Kasumi-1 (cell line): ENCODE measurements at places on chromosomes 1 and 21.

- DNase-seq, result no peak
These were observed 106.0 kb downstream of the SUSD4 start for GRCh38 chr1:223257856-223258550.

- DNase-seq, result no peak
These were observed 14.7 kb downstream of the SRRM1 start for GRCh38 chr1:24657781-24658180.

DNA sequence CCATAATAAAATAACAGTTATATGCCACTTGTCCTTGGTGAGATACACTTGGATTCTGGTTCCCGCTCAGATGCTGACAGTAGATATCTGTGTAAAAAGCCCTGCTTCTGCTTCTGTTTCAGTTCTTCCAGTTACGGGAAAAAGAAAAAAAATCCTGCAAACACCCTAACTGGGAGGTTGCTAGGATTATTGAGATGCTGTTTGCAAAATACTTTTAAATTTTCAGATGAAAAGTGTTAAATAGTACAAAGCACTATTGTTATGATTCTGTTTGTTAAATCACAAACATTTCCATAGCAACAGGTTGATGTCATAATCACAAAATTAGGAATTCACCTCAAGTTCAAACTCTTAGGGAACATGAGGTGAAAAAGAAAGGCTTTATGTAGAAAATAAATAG, 232.3 kb downstream of the HMCN1 start:
- no peak for DNase-seq

DNA sequence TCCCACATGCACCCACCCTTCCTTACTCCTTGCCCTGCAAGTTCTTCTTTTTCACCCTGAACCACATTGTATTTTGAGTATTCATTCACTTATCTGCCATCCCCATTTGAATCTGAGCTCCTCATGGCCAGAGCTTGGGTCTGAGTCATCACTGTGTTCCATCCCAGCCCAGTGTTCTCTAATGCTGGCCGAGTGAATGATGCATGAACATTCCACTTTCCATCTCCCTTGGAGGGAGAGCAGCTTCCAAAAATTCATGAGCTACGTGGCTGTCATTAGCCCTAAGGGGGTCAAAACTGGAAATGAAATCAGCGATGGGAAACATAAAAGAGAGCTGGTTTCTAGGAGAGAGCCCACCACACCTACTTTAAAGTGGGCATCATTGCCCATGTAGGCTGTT, 187.0 kb upstream of the USP24 start:
- DNase-seq, result no peak

- DNase-seq, result no peak
These were observed 1.2 kb upstream of the ZNF683 start for GRCh38 chr1:26373789-26374188.

DNA sequence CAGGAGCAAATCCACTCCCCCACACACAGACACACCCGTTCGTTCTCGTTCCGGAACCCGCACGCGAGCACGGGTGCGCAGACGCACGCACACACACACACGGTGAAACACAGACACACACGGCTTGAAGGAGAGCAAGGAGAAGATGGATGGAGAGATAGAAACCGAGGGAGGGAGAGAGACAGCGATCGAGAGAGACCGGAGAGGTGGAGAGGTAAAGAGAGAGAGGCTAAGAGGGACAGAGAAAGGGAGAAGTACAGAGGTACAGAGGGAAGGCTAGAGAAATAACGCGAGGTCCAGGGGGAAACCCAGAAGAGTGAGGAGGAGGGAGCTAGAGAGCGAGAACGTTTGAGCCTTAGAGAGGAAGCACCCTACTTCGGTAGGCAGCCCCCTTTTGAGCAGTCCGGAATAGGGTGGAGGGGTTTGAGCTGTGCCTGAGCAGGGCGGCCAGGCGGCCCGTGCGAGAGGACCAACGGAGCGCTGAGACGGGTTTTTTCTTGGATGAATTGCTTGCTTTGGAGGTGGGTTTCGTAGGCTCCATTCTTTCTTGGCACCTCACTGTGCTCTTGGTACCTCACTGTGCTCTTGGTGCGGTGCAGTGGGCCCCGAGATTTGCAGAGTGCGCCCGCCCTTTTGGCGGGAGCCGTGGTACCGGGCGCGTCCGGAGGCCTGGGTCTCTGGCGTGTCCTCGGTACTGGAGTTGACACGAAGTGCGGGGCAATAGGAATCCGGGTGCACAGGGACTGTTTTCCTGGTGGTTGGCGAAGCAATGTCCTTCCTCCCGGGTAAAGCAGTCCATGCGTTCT, 88.4 kb upstream of the RHOU start:
- peak; percentile 82 for DNase-seq

- DNase-seq, result no peak
These were observed at the start of gene ADGRL4 for GRCh38 chr1:79006564-79006963. Gene ADGRL4, minus strand, starts transcription at chr1:79006730. Its CDS starts 76 bp downstream, at chr1:79006654.

- no peak for DNase-seq
These were observed 39.0 kb downstream of the SLC44A3 start for GRCh38 chr1:94859174-94859573.

- no peak for DNase-seq
These were observed 113.5 kb downstream of the LHX9 start for GRCh38 chr1:198030682-198031081.

DNA sequence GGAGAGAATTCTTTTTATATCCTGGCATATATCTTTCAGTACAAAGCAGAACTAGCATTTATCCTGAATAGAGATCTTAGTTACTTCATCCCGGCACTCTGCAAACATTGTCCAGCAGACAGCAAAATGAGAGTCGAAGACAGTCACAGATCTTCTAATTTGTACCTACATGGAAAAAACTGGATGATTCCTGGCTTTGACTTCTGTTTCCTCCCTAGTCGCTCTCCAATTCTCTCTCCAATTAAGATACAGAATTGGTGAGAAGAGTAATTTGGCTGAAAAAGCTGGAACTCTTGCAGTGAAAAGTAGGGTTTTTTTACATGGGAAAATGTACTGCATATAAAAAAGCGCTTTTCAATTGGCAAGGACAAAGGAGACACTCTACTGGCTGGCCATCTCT, 151.1 kb upstream of the C8B start:
- no peak for DNase-seq

DNA sequence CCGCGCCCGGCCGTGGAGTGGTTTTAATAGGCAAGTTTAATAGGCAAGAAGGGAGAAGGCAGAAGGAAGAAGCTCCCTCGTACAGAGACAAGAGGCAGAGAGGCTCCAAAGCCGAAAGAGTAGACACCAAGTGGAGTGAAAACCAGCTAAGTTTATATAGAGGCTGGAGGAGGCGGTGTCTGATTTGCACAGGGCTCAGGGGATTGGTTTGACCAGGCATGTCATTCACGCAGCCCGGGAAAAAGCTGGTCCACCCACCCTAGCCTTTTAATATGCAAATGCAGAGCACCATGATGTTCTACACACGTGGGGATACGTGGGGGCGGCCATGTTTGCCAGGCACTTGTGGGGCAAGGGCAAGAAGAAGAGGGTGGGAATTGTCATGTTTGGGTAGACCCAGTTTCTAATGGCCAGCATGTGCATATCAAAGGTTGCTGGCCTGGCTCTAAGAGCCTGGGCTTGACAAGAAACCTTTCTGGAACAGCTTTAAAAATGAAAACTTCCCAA, 18.0 kb upstream of the SOD1 start:
- DNase-seq, result no peak

DNA sequence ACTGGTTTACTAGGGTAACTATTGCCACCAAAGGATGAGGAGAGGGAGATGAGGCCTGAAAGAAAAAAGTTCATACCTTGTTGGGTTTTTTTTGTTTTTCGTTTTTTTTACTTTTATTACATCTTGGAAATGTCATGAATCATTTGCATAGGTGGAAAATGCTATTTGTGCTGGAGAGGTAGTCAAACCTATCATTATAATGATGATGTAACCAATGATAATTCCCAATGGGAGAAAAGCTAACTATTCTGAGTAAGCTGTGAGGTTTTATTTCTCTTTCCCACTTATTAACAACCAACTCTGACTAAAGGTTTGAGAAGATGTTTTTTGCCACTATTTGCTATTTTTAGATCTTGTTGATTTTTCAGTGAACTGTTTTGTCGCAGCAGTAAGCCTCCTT, 29.0 kb downstream of the SH3GLB1 start:
- no peak for DNase-seq

GRCh38 chr1:84899969-84900368, 7.0 kb upstream of the LPAR3 start:
- no peak for DNase-seq

- DNase-seq, result no peak
These were observed 38.1 kb downstream of the HSD3B2 start for GRCh38 chr1:119453021-119453420.
